Hepatocyte (in vitro differentiated cells): ENCODE measurements at places on chromosomes 5 and 9. TPM values are rescaled to one million over a fixed set of nuclear protein-coding genes. Genes with fewer than 3 reads are reported as not detected.

- no peak for DNase-seq
Observed at GRCh38 chr5:10689391-10690081, 71.5 kb downstream of the DAP start.

DNA sequence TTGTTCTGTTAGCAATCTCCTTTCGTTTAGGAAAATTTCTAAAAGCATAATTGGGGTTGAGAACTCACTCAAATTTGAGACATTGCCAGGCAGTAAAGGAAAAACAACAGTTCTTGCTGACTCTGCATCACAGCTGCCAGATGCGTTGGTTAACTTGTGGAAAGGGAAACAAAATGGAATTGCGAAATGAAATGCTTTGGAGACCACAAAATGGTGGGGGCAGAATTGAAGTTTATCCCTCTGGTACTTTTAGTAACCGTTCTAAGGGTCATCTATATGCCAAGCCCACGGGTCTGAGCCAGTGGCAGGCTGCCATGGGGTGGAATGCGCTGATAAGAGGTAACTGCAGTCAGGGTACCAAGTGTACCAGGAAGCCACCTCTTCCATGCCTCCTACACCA, 28.6 kb upstream of the SELENOP start:
- DNase-seq: peak; percentile 66

KCNMB1 gene
- 0.07 and 0.36 TPM in 2 replicates for total RNA-seq

BTNL8 gene
- total RNA-seq: 19.1 and 22.0 TPM in 2 replicates

GRCh38 chr9:136372561-136373299, 739 bp downstream of the CARD9 start:
- peak; percentile 74 for DNase-seq

PCDHA13 gene
- 4.1 and 4.3 TPM in 2 replicates for total RNA-seq

SPATA31A1 gene
- not detected in 2 replicates for total RNA-seq

DNA sequence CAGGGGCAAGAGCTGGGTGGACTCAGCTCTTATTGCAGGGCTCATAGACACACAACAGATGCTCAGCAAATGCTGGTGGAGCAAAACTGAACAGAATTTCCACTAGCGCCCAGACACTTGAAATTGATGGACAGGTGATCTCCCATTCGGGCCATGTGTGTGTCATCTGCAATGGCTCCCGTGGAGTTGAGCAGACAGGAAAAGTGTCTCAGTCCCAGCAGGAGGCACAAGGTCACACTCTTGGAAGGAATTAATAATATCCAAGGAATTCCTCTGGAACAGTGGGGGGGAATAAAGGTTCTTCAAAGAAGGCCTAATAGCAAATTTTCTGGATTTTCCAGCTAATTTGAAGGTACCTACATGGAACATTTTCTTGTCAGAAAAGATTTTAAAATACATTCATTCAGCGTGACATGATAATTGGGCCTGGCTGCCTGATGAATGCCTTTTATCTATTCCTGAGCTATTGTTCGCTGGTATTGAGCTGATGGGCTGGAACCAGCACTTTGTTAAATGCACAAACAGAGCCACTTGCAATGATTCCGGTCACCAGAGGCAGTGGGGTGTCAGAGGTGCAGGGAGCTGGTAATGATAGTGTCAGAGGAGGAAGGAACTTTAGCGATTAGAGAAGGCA, 31.5 kb upstream of the ALDH1B1 start:
- DNase-seq: no peak

ZDHHC11 gene
- total RNA-seq: 3.0 and 5.8 TPM in 2 replicates

GRCh38 chr9:129479631-129480011, 141.3 kb downstream of the C9orf50 start:
- DNase-seq: no peak

- peak; percentile 13 for DNase-seq
Observed at GRCh38 chr5:5953584-5954274, 424.6 kb downstream of the MED10 start.

SHB gene
- 15.5 and 20.8 TPM in 2 replicates for total RNA-seq

GRCh38 chr9:32776201-32776600, 7.1 kb upstream of the TMEM215 start:
- no peak for DNase-seq

GRCh38 chr9:69744688-69745380, 15.0 kb downstream of the PTAR1 start:
- DNase-seq: no peak

GRCh38 chr5:58710871-58711270, 128.0 kb downstream of the RAB3C start:
- DNase-seq: no peak

DNA sequence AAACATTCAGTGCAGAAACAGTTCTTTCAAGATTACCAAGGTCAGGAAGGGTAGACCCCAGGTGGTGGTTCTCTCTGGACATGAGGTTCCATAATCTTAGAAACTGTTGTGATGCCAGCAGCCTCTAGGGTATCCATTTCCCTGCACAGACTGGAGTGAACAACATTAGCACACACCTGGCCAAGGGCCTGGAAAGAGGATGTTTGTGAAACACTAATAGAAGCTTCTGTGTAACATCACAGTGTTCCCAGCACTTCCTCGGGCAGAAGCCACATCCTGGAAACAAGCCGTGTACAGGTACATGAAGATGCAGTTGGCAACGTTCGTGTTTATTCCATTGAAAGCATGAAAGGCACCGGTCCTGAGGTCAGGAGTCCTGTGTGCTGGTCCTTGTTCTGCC, 598.2 kb upstream of the KLF4 start:
- DNase-seq: no peak

- DNase-seq: peak; percentile 13
Observed at GRCh38 chr9:3768712-3769457, 243.1 kb upstream of the RFX3 start.

TGFBR1 gene
- total RNA-seq: 74.2 and 79.4 TPM in 2 replicates

GRCh38 chr9:125432715-125433385, 171.2 kb downstream of the GAPVD1 start:
- no peak for DNase-seq

CNTNAP3 gene
- 0.44 and 1.00 TPM in 2 replicates for total RNA-seq

SCGB3A2 gene
- total RNA-seq: 32.0 and 33.6 TPM in 2 replicates

- no peak for DNase-seq
Observed at GRCh38 chr5:6729386-6730310, 16.4 kb downstream of the TENT4A start.

SLC12A2 gene
- total RNA-seq: 62.6 and 67.1 TPM in 2 replicates

GRCh38 chr5:7916171-7916804, 47.3 kb downstream of the MTRR start:
- DNase-seq: no peak

PLPP1 gene
- total RNA-seq: 75.0 and 84.9 TPM in 2 replicates

DNA sequence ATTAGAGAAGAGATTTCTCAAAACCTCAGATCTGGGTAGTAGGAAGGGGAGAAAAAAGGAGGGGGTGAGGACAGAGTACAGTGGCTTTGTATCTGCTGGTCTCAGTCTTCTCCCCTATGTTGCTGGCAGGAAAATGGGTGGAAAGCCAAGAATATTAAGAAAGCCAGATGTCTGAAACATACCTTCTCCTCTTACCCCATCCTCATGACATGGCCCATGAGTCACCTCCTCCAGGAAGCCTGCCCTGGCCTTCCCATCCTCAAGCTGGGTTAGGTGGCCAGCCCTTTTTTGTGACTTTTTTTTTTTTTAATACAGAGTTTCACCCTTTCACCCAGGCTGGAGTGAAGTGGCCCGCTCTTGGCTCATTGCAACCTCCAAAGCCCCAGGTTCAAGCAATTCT, 61.8 kb downstream of the ABCA1 start:
- no peak for DNase-seq

GPR150 gene
- 0.36 TPM in 1 of 2 replicates, not detected in the other for total RNA-seq

DIPK1B gene
- 31.7 and 33.3 TPM in 2 replicates for total RNA-seq

GRCh38 chr9:36780186-36780585, 207.5 kb downstream of the MELK start:
- DNase-seq: no peak

LCN1 gene
- not detected in 2 replicates for total RNA-seq

ALAD gene
- total RNA-seq: 27.1 and 27.8 TPM in 2 replicates

ZNF462 gene
- 13.8 and 27.5 TPM in 2 replicates for total RNA-seq

ANKRD34B gene
- not detected in 2 replicates for total RNA-seq

DNA sequence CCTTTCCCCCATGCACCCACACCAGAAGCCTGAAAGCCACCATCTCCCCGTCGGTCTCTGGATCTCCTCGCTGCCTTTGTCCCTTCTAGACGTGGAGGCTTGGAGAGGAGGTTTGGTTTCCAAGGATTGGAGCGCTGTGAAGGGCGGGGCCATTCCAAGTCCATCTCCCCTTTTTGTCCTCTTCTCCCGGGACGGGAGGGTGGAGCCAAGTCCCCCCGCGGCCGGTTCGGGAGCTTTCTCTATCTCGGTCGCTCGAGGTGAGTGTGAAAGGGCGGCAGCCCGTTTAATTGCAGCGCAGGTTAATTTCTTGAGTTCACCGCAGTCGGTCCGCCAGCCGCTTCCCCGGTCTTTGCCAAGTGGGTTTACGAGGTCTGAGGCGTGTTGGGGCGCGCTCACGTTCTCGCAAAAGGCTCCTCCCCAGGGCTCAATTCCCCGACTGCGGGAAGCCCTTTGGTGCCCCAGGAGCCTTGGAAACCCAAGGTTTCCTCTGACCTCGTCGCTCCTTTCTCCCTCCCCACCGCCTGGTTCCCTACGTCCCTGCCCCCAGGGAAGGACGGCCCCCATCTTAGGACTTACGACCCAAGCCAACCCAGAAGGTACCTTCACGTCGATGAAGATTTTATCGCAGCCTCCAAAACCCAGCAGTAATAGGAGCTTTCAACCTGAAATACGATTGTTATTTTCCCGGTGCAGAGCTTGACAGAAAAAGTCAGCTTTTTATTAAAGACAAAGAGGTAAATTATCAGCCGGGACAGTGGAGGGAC, 2.8 kb upstream of the ZNF462 start:
- peak; percentile 66 for DNase-seq

CD14 gene
- total RNA-seq: 0.84 and 2.3 TPM in 2 replicates

OR1J2 gene
- total RNA-seq: not detected in 2 replicates

DNA sequence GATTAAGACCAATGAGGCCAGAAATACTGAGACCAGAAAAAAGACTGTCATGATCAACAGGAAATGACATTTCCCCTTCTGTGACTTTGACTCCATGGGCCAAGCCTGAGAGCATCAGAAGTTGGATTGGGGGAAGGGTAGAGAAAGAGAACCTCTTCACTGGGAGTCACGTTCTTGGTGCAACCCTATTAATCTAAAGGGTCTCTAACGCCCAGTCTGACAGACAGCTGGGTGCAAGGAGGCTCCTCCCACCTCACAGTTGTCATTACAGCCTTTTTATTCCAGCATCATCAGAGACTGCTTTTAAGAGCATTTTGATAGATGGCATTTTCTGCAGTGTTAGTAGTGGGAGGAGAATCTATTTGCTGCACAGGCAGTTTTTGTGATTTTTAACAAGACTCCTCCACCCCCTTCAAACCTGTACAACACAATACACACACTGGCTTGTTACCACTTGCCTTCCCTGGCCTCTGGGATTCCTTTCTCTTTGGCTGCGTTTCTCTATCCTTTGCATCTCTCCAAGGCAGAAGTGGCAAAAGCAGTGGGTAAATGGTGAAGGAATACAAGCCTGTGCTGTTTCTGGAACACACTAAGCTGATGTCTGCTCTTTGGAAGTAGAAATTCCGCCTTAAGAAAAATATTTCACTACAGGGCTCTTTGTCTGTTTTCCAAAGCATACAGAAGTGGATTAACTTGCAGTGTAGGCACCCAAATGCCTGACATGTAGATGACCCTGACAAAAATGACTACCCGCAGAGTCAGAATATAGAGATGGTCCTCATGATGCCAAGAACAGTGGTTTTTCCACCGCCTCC, 310.4 kb upstream of the ZNF608 start:
- DNase-seq: no peak

DNA sequence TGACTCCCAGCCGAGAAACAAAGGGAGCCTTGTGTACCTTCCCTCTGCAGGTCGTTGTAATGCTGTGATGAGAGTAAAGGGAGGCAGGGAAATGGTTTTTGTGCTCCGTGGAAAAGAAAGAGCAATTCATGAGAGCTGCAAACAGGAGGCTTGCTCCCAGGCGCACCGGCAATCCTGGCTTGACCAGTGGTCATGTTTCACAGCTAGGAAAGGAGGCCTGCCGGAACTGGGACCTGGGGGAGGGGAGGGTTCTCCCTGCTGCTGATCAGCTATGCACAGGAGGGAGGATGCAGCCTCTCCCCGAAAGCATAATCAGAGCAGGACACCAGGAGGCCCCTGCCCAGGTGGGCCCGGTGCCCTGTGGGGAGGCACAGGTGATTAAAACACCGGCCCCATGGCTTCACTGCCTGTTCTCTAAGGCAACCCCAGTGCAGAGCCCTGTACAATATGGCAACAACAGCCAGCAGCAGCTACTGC, 131.3 kb downstream of the ZDHHC21 start:
- peak; percentile 20 for DNase-seq

DNA sequence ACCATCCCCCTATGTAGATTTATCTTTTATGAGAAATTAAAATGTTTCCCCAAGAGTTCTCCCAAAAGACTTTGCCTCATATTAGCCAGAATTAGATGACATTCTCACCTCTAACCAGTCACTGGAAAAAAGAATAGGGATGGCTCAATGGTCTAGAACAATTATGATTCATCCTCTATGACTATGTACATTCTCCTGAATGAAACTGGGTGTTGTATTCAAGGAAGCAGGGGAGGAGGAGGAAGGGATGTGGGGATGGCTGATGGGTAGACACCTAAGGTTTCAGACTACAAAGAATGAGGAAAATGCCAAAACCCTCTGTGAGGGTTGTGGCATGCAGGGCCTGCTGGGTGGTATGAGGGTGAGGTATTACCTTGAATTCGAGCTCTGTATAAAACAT, 49.5 kb upstream of the BRINP1 start:
- no peak for DNase-seq

UBAP2 gene
- 22.9 and 24.9 TPM in 2 replicates for total RNA-seq

GRCh38 chr5:127650022-127650421, 1.1 kb downstream of the CTXN3 start:
- DNase-seq: peak; percentile 11

GRCh38 chr9:132409828-132410528, at the start of gene CFAP77:
TSS of gene CFAP77 (plus strand) at chr9:132410211. CDS start at chr9:132410272, 61 bp downstream.
- DNase-seq: peak; percentile 66

STPG3 gene
- total RNA-seq: not detected in 2 replicates

- peak; percentile 82 for DNase-seq
Observed at GRCh38 chr9:115117999-115118878, at the start of gene TNC. TSS of gene TNC (minus strand) at chr9:115118157. CDS start at chr9:115091018, 27,139 bp downstream.

DNA sequence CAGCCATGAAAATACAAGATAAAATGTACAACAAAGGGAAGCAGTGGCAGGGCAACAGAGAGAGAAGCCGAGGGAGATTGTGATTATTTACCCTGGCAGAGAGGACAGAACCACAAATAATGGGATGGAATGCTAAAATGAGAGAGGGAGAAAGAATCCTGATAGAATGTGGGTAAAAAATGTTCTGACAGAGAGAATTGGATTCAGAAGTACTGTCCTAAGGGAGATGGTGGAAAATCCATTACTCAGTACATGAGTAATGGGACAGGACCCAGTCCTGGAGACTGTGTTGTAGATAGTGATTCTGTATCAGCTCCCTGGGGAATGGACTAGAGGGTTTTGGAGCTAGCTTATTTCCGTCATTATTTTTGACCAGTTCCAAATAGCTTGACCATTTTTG, 831.5 kb downstream of the MAT2B start:
- no peak for DNase-seq

INSL4 gene
- 0.13 TPM in 1 of 2 replicates, not detected in the other for total RNA-seq

GRCh38 chr5:147708708-147709107, 73.8 kb downstream of the JAKMIP2 start:
- no peak for DNase-seq

- DNase-seq: no peak
Observed at GRCh38 chr9:133226219-133227171, 17.4 kb upstream of the OBP2B start.
